ENCODE measurements at places on chromosomes 1 and 21.

DNA sequence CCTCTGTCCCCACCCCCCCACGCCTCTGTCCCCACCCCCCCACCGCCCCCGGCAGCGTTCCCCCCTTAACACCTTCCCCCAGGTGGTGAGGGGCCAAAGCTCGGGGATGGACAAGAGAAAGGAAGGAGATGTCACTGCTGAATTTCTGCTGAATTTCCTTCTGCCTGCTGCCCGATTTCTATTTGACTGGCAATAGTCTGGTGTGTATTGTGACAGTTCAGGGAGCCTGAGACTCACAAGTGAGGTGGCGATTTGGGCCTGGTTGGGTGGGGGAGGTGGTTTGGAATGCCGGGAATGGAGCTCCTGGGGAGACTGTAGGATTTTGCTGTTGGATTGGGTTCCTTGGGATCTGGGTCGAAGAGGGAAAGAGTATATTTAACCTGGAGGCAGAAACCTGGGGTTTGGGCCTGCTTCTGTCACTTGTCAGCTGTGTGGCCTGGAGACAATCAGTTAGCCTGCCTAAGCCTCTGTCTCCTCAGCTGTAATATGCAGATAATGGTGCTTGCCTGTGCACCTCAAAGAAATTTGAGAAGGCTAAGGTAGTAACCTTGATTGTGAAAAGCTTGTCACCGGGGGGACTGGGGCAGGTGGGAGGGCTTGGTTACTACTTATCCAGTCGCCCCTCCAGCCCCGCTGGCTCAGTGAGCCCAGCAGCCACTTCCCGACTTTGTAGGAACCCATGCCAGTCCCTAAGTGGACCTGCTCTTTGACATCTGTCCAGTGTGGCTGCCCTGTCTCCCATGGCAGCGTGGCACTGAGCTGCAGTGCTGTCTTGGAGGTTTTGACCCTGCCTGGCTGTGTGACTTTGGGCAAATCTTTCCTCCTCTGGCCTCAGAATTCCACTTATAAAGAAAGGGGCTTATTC is 7.7 kb upstream of the LMNA start:
- peak; percentile 44 for DNase-seq

DNA sequence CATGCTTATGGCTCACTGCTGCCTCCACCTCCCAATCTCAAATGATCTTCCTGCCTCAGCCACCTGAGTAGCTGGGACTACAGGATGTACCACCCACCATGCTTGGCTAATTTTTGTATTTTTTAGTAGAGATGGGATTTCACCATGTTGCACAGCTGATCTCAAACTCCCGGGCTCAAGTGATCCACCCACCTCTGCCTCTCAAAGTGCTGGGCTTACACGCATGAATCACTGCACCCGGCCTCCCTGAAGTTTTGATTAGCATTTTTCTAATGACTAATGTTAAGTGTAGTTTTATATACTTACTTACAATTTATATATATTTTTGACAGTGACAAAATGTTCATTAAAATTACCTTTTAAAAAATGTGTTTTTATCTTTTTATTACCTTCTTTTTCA is 41.1 kb downstream of the ZNF678 start:
- DNase-seq, result peak; percentile 26

DNA sequence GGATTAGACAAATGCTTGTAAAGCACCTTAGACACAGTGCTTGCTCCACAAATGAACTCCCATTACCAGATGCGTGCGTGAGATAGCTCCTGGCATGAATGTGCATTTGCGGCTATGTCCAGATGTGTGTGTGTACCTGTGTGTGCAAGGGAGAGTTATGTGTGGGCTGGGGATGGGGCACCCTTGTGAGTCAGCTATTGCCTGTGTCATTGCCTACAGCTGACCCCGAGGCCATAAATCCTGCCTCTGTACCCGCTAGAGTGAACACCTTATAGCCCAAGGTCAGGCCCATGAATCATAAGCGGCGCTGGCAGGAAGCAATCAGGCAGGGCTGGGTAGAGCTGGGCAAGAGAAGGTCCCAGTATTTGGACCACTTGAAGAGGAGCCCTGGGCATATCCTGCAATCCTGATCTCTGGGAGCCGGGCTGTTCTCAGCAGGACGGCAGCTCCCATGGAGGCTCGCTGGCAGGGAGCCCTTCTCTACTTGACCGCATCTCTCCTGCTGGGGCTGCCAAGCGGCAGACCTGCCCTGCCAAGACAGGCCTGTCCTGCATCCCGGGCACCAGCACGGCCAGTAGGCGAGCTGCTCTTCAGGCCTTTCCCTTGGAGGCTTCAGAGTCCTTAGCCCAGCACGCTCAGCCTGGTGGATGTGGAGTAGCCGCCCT is 86.4 kb downstream of the TMEM53 start:
- peak; percentile 43 for DNase-seq

GRCh38 chr21:45338311-45339017 is 50.8 kb upstream of the POFUT2 start:
- DNase-seq, result no peak

DNA sequence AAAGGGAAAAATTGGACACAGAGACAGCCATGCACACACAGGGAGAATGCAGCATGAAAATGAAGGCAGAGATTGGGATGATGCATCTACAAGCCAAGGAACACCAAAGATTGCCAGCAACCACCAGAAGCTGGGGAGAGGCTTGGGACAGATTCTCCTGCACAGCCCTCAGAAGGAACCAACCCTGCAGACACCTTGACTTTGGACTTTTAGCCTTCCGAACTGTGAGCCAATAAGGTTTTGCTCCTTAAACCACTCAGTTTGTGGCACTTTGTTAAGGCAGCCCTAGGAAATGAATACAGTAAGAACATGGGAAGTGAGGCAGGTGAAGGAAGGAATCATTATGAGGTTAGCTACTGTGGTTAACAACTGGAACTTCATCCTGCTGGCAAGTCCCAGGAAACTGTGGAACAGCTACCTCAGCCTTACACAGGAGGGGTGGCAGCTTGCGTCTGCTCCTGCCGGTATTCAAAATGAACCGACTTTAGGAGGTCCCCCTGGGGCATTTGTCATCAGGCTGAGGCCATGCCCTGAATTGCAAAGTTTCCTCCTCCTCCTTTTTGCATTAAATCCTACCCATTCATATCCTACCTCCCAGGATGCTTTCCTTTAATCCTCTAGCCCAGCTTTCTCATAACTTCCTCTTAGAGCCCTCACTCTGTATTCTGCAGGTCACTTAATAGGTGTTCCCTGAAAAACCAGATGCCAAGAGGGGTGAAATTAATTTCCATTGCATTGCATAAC is 15.4 kb downstream of the CD247 start:
- DNase-seq, result no peak

- no peak for DNase-seq
These were observed 827 bp downstream of the OR2B11 start for GRCh38 chr1:247456914-247457639.

GRCh38 chr1:213244664-213245091 is 193.6 kb downstream of the RPS6KC1 start:
- DNase-seq, result peak; percentile 5

DNA sequence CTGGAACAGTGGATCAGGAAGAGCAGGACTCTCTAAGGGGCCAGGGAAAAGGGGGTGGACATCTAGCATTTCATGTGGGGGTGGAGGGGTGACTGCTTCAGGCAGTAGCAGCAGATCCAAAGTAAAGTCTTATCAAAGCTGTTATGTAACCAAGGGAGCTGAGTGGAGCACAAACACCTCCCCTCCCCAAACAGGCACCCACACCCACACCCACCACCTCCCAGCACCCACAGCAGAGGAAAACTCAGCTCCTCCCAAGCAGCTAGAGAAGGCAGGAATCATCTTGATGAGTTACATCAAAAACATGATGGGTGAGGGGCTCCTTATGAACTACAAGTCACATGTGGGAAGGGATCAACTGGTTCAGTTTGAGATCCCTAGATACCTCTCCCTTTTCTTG is 6.0 kb downstream of the DLGAP3 start:
- DNase-seq, result no peak
